ENCODE measurements at places on chromosomes 16 and 17.
A peak's percentile ranks its signal among the peaks of the same experiment; 100 is the strongest.

GRCh38 chr17:77472468-77473310, 331.9 kb downstream of the SEC14L1 start:
- no peak for DNase-seq

- peak; percentile 62 for DNase-seq
Measured at GRCh38 chr17:18993905-18994526, 10.5 kb downstream of the FAM83G start.

GRCh38 chr17:83170571-83171260, 91.3 kb downstream of the METRNL start:
- DNase-seq = no peak

DNA sequence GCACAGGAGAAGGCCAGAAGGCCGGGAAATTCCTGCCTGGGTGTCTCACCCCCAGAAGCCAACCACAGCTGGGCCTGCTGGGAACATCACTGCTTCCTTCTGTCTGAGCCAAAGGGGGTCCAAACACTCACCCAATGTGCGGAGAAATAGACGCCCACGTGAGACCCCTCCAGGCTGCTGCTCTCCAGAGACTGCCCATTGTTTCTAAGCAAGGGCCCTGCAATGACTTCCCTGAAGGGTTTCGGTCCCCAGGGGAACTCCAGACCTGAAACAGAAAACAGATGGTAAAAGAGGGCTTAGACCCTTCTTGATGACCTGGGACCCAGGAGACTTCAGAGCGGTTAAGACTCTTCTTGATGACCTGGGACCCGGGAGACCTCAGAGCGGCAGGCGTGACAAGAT, 41.3 kb downstream of the MRM3 start:
- DNase-seq = no peak

GRCh38 chr17:9645851-9646545, 681 bp downstream of the USP43 start:
- DNase-seq = no peak

GRCh38 chr16:12811441-12812383, 8.0 kb upstream of the CPPED1 start:
- DNase-seq = no peak

DNA sequence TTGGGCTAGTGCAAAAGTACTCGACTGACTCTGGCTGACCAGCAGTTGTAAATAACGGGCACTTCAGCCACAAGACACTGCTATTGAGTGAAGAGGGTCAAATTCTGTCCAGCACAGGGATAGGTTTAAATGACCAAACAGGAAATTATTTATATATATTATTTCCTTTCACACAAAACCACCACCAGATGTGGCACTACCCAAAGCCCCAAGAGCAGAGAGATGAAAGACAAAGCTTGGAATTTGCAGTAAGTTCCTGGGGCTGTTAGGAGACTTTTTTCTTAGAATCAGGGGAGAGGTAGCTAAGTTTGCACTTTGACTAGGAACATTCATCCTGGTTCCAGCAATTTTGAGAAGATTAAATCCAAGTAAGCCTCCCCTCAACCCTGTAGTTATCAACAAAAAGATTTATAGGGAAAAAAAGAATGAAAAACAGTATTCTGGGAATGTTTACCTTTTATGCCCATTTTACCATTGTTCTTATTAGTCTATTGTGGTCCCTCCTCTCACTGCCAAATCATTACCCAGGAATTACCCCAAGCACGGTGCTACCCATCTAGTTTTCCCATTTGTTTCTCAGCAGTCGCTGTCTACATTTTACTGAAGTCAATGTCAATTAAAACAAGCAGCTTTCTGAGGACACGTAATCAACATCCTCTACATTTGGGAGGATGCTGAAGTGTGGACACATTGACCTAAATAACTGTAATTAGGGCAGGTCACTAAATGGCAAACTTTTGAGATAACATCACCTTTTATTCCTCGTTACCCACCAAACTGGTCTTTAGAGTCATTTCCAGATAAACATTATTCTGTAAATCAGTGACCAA, 43.5 kb downstream of the GRB7 start:
- no peak for DNase-seq
